ENCODE measurements at places on chromosomes 12 and 14.

DNA sequence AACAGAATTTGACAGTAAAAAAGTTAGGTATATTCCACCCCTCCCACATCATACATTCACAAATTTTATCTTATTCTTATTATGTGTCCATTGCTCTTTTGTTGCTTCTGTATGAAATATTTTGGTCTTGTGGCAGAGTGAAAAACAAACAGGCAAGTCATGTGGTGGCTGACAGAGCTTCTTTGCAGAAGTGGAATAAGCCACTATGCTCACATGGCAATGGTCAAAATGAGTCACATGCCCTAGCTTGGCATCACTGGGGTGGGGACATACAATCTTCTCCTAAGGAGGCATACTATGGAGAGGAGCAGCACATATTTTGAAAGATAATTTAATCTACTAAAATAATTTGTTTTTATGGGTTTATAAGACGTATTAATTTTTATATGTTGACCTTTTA, 27.7 kb upstream of the CMA1 start:
- no peak for DNase-seq

DNA sequence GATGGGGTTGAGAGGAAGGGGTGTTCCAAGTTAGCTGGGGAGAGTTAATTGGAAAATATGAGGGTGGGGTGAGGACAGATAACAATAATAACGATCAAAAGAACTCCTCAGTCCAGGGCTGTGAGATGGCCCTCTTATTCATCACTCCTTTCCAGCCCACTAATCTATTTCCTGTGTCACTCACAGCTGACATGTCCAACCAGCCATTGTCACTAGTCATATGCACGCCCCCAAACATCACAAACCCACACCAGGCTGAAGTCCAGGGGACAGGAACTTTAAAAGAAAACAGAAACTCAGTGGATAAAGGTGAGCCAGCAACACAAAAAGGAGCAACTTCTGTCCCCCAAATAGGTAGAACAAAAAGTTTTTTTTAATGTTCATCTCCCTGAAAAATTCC, 911 bp downstream of the CALCOCO1 start:
- no peak for DNase-seq

DNA sequence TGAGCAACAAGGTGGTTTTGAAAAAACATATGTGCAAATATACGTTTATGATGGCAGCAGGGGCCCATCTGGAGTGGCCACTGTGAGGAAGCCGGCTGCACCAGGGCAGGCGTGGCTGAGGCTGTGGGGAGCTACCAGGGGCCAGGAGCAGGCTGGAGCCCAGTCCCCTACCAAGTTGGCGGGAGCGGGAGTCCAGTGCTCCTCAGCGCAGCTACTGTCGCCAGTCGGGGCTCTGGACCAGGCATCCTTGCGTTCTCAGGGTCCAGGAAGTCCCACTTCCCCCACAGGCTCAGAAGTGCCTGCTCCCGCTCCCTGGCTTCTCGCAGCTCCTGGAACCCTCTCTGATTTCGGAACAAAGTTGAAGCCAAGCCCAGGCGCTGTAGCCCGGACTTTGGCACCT, 1377.5 kb upstream of the FLRT2 start:
- DNase-seq = no peak

DNA sequence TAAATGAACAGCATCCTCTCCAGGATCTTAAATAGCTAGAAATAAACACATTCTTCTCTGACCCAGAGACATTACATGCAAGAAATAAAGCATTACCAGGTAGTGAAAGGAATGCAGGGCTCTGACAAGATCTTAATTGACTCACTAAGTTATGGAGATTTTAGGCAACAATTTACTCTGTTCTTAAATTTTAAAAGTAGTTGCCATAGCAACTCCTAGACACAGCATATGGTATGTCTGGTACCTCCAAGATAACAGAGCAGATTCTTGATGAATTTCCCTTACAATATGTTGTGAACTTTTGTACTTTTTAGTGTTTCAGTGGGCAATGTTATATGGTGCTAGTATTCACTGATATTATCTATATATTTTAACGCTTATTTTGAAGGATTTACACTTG, 76.7 kb upstream of the G2E3 start:
- no peak for DNase-seq

- no peak for DNase-seq
Measured at GRCh38 chr12:109513051-109513450, 35.6 kb downstream of the UBE3B start.

DNA sequence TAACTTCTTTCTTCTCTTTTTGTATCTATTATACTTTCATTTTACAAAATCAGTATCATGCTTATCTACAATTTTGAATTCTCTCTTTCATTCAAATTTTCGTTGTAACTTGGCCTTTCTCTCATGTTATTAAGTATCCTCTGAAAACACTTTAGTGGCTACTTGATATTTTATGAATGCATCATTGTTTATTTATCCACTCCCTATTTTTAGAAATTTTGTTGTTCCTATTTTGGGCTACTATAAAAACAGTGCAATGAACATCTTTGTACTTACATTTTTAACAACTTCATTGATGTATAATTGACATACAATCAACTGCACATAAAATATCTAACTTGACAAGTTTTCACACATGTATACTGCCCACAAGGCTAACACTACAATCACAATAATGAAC, 44.0 kb upstream of the AMIGO2 start:
- DNase-seq = no peak
